Activated CD8-positive, alpha-beta memory T cell treated with anti-CD3 and anti-CD28 coated beads for 1 hour (primary cell): ENCODE measurements at places on chromosomes 4 and X.

GRCh38 chr4:53963781-53964180, 100.6 kb downstream of the CHIC2 start:
- no peak for DNase-seq

- no peak for DNase-seq
Observed at GRCh38 chr4:55794053-55794452, 25.5 kb upstream of the EXOC1L start.

DNA sequence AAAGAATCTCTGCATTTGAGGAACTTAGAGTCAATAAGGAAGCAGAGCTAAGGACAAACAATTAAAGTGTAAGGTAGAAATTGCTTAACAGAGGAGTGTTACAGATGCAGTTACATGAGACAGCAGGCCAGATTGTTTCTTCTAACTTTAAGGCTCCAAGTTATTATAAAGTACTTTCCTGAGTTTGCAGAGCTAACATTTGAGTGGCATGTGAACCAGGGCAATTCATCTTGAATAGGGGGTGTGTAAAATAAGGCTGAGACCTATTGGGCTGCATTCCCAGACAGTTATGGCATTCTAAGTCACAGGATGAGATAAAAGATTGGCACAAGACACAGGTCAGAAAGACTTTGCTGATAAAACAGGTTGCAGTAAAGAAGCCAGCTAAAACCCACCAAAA, 7.6 kb upstream of the LNX1 start:
- DNase-seq, result no peak

DNA sequence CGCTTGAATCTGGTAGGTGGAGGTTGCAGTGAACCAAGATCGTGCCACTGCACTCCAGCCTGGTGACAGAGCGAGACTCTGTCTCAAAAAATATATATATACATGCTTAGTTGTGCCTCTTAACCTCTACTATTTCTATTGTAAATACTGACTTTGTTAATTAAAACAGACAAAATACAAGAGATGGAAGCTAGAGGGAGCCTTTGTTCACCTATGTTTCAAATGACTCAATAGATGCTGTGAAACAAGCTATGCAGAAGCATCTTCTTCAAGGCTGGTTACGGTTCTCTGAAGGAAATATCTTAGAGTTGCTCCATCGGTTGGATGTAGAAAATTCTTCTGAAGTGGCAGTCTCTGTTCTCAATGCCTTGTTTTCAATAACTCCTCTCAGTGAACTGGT, 6.2 kb downstream of the NCAPG start:
- DNase-seq, result no peak

DNA sequence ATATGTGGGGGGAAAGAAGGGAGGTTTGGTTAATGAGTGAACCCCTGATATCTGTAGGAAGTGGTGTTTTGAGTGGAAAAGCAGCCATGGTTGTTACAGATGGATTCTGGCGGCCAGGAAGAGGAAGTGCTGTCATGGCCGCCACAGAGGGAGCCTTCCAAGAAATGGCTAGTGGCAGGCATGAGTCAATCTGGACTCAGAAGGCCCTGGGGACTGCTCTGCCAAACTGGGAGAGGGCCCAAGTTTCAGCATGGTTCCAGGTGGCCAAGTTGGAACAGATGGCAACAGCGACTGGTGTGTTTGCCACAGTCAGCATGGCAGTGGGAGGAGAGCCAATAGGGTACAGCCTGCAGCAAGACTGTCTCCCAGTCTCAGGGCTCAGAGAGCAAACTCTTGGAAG, 32.5 kb downstream of the ETDB start:
- DNase-seq, result no peak

- no peak for DNase-seq
Observed at GRCh38 chrX:45750639-45751038, 550.0 kb upstream of the DIPK2B start.

DNA sequence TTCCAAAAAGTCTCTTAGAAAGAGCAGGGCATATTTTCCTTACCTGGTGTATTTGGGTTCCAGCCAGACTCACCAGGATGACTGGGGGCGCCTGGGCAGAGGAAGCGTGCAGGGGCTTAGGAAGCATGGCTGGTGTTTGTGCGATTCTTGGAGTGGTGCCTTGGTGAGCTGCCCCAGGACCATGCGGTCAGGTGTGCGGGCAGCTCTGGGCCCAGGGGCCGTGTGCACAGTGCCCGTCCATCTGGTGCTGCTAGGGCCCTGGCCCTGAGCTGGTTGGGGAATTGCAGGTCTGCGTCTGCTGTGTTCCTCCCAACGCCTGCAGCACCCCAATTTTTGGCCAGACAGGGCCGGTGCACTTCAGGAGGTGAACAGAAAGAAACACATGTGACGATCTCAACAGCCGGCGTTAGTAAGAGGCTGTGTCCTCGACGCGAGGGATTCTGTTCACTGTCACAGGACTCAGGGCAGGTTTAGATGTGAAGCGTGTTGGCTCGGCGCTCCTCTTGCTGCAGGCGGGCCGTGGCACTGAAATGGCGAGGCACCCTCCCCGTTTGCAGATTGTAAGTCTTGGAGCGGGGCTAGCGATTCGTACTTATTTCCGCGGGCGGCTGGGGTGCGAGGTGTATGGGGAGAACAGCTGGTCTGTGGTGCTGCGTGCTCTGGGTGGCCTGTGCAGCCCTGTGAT, 15.2 kb downstream of the RGS12 start:
- no peak for DNase-seq

GRCh38 chrX:131988236-131988635, 34.9 kb upstream of the STK26 start:
- no peak for DNase-seq

DNA sequence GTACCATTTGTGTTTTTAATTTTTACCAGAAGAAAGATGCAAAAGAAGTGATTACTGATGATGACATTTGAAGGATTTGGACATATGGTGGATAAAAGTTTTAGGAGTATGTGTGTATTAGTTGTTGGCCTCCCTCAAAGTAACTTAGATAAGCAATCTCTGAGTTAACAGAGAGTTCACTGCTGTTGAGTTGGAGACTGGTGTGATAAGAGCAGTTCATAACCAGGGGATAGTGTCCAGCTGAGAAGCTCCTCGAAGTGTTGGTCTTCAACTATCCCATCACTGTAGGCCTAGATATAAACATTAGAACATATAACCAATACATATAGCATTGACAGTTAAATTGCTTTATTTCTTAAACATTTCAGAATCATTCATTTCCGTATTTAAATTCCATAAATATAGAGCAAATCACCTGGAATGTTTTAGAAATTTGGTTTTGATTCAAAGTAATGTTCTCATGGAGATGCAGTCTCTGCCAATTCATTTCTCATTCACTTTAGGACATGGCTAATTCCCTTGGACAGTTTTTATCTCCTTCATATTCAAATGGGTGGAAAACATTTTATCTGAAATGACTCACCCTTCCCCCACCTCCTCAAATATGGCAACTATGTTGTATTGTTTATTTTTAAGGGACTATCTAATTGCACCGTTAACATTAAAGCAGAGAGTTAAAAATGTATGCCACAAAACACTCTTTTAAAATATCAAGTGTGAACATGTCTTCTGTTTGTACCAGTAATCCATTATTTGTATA, 136.8 kb upstream of the SLC4A4 start:
- DNase-seq, result no peak

- no peak for DNase-seq
Observed at GRCh38 chrX:153410373-153410772, 899 bp upstream of the ZFP92 start.

DNA sequence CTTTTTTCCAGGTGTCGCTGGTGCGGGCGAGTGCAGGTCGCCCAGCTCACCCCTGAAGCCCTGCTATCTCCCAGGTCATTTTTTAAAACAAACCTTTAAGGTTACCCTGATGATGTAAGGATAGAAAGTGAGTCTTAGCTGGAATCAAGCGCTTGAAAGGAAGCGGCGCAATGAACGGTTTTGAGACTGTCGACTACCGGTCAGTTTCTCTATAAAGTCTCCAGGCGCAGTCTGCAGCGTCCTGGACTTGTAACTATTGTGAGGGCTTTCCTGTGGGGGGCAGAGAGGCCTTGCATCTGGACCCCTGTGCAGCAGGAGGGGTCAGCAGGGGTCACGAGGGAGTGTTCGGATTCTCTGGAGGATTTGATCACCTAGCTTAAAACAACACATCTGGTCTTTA, 1.6 kb downstream of the KIT start:
- no peak for DNase-seq

GRCh38 chr4:74659576-74660411, 134.5 kb downstream of the BTC start:
- no peak for DNase-seq

DNA sequence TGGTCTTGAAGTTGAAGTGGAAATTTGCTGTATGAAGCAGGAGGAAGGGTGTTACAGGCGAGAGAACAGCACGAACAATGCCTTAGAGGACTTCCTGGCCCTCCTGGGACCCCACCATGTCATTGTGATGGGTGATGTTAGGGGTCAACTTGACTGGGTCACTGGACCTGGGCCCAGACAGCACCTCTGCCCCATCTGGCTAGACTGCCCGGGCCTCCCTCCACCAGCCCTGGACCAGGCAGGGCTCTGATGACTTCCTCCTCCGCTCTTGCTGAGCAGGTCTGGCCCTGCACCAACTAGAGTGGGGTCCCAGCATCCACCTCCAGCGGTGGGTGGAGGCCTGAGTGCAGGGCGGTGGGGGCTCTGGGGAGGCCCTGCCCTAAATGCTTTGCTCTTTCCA, 48.9 kb upstream of the ADRA2C start:
- no peak for DNase-seq

- no peak for DNase-seq
Observed at GRCh38 chr4:41304221-41304620, 47.5 kb downstream of the UCHL1 start.

DNA sequence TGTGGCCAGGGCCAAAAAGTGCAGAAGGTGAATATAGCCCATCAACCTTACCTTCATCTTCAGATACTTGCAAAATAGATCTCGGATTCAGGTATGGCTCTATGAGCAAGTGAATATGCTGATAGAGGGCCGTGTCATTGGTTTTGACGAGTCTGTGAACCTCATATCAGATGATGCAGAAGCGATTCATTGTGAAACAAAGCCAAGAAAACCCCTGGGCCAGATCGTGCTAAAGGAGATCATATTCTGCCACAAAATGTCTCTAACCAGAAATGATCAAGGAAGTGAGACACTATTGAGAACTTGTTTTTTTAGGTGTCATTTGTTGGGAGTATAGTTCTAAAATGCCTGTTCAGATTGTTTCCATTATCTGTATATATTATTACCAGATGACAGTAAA, 48.3 kb downstream of the PDK3 start:
- DNase-seq, result no peak

DNA sequence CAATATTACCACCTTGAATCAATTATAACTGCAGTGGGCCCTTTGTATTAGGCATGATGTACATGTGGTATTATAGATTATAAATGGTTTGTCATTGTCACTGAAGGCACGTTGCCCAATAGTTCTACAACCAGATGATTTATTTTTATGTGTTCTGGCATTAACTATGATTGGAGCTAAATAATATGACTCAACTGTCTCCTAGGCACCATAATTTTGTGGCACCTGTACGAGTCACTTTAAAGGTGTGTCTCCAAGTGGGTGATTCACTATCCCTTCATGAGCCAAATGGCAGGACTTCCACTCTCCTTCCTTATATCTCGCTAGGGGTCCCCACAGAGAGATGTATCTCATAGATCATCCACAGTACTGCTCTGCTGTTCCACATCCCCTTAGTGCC, 6.1 kb upstream of the SMPX start:
- DNase-seq, result no peak

- no peak for DNase-seq
Observed at GRCh38 chr4:3305610-3306371, 13.0 kb downstream of the RGS12 start.

GRCh38 chr4:59553063-59553720, 1646.9 kb upstream of the ADGRL3 start:
- no peak for DNase-seq

- DNase-seq, result no peak
Observed at GRCh38 chrX:8430444-8430843, 34.2 kb upstream of the VCX3B start.

DNA sequence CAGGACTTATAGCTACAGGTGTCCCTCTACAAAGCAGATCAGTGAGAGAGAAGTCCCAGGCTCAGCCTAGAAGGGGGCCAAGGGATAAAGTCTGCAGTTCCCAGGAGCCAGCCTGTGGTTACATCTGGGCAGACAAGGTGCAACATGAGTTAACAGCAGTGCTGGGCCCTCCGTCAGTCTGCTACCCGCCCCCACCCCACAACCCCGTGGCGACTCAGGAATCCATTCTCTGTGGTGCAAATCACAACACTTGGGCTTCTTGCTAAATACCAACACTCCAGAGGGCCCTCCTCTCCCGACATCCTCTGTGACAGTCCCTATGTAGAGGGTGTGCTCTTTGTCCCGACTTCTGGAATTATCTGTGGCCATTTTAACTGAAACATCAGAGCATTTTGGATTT, 13.8 kb downstream of the GPM6B start:
- no peak for DNase-seq

- peak; percentile 61 for DNase-seq
Observed at GRCh38 chr4:6873792-6874461, 35.7 kb upstream of the TBC1D14 start.

DNA sequence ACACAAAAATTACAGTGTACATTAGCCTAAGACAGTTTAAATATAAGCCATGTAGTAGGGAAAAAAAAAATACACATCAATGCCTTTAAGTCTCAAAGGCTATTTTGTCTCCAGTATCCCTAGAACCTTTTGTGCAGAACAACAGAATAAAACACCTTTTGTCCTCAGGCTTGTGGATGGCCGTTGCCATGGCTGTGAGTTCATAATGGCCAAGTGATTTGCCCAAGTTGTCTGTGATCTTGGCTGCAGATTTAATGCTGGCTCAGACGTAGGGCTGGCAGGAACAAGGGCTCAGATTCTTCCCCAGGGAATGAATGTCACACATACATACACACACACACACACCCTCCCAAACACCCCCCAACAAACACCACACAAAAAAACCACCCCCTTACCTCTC, 25.3 kb downstream of the GPM6B start:
- no peak for DNase-seq

GRCh38 chr4:105805501-105806120, 89.7 kb upstream of the NPNT start:
- DNase-seq, result no peak

DNA sequence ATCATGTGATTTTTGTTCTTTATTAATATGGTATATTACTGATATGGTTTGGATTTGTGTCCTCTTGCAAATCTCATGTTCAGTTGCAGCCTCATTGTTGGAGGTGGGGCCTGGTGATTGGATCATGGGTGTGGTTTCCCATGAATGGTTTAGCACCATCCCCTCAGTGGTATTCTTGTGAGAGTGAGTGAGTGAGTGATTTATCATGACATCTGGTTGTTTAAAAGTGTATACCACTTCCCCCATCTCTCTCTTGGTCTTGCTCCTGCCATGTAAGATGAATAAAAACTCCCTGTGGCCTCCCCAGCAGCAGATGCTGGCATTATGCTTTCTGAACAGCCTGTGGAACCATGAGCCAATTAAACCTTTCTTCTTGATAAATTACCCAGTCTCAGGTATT, 111.5 kb downstream of the TAB3 start:
- DNase-seq, result no peak

DNA sequence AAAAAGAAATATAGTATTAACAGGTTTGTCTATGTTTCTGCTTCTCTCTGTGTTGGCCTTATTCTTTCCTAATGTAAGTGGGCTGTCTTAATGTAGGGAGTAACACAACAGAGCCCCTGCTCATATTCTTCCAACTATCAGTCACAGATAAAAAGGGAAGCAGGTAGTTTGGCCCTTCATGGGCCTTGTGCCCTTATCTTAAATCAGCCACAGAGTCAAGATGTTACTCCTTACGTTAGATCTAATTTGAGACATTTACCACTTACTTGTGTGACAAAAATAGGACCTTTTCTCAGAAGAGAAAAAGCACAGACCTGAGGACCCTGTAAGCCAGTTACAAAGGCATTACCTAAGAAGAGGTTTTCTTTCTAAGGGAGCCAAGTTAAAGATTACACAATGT, 589.0 kb downstream of the GRXCR1 start:
- DNase-seq, result no peak
